ENCODE measurements at places on chromosomes 2 and 18.

DNA sequence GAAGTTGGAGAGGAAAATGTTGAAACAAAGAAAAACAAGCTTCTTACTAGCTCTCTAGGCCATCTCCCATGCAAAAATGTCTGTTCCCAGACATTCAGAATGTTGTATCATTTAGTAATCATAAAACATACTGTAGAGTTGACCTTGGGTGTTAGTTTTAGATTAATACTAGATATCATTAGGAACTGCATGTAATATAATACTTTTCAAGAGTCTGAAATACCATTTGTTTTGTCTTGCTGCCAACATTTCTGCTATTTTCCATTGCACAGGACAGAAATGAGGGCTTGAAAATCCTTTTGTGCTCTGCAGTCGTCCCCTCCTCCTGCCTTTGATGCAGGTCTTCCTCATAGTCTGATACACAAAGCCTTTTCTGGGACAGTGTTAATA, 89.5 kb upstream of the RBMS1 start:
- DNase-seq = no peak

DNA sequence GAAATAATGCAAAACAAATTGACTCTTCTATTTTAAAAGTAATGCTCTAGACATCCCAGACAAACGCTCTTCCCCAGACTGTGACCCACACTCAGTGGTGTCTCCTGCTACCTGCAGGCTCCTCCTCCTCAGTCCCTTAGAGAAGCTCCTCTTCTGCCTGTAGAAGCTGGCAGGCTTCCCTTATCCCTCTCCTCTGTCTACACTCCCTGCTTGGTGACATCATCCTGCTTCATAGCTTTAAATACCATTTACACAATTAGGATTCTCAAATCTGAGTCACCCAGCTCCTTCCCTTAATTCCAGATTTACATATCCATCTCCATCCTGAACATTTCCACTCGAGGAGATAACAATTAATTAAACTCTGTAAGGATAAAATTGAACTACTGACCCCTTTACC, 167.9 kb downstream of the FBXO15 start:
- DNase-seq = no peak

DNA sequence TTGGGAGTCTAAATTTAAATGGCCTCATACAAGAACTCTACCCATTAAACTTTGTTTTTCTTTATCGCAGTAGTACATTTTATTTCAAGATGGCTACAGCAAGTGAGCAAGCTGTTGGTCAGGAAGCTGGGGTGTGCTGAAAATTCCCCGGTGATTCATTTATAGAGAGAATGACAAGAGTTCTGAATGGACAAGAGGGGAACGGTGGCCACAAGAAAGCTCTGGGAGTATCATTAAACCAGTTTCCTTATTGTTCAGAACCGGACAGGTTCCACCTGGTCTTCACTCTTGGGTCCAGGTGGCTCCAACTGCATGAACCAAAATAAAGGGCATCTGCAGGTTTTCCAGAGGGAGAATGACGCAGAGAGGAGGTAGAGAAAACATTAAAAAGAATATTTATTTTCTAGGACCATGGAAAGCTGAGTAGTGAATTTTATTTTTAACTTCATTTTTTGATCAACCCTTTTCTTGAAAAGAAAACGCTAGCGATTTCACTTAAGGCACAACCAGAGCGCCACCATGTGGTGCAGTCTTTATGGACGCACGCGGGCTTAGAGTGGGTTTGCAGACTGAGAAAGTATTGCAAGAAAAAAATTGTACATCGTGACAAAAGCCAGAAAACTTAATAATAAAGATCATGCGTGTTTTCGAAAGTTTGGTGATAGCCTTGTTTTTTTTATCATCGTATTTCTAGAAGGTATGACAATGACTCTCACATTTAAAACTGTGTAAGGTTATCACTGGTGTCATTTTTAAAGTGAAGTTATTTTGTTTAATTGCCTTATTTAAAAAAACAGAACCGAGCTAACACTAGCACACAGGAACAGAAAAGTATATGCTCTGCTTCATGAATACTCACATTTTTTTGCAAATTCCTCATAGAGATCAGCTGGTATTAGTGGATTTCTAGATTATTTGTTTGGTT, 97.9 kb upstream of the NOL4 start:
- peak; percentile 65 for DNase-seq

GRCh38 chr2:23498943-23499342, 114.0 kb downstream of the KLHL29 start:
- DNase-seq = no peak

DNA sequence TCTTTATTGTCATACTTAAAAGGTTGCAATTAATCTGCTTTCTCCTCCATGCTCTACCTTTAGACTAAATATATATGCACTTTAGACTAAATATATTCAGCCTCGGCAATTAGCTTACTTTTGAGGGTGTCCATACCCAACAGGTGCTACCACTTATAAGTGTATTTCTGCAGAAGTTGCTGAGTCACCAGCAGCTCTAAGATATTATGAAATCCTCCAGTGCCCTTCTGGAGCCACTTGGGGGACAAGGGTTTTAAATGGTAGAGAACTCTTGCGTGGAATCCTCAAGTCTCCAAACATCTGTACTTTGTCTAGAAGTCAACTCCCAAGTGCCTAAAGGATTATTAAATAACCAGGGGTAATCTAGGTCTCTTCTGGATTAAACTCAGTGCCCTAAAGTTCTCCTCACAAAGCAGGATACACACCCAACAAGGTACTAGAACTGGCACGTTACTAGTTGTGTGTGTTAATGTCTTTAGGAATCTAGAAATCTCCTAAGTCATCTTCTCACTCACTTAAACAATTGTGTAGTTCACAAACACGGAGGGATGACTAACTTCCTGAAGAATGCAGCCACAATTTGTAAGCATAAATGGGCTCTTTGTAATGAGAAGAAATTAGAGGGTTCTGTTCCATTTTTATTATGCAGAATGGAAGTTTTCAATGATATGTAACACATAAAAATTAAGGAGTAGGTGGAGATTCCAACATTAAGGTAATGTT, 159.7 kb downstream of the CD226 start:
- DNase-seq = no peak

GRCh38 chr2:2646433-2647051, 315.5 kb upstream of the MYT1L start:
- no peak for DNase-seq

- DNase-seq = no peak
These were observed 10.4 kb downstream of the TXNL1 start for GRCh38 chr18:56627991-56628390.

DNA sequence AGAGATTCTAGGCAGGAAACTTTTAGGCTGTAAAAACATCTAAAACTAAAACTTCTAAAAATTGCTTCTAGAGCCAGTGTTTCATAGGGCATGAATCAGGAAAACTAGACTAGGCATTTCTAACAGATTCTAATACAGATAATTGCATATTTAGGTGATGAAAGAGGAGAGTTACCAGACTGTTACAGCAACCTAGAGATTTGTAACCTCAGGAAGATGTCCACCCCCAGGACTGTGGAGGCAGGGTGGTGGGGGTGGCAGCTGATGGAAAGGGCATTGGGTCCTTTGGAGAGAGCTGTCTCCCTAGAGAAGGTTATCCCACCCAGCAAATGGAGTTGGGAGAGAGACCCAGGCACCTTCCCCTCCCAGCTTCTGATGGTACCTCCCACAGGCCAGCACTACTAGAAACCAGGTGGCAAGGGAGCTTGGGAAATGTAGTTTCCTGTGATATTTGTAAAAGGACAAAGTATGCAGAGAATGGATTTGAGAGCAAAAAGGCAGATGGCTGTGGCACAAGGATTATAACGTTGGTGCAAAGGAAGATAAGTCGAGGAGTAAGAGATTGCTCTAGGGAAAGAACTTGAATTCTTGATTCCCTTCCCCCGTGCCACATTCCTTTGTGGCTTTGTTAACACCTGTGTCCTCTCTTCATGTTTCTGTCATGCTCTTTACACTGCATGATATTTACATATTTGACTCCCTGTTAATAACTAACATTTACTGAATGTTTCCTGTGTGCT, 75.6 kb upstream of the MGAT5 start:
- no peak for DNase-seq

GRCh38 chr2:71932780-71933466, 214.7 kb downstream of the CYP26B1 start:
- DNase-seq = no peak

- DNase-seq = no peak
These were observed 88.5 kb downstream of the TGIF1 start for GRCh38 chr18:3538456-3538855.

GRCh38 chr2:121128741-121129659, 156.0 kb downstream of the TFCP2L1 start:
- no peak for DNase-seq

DNA sequence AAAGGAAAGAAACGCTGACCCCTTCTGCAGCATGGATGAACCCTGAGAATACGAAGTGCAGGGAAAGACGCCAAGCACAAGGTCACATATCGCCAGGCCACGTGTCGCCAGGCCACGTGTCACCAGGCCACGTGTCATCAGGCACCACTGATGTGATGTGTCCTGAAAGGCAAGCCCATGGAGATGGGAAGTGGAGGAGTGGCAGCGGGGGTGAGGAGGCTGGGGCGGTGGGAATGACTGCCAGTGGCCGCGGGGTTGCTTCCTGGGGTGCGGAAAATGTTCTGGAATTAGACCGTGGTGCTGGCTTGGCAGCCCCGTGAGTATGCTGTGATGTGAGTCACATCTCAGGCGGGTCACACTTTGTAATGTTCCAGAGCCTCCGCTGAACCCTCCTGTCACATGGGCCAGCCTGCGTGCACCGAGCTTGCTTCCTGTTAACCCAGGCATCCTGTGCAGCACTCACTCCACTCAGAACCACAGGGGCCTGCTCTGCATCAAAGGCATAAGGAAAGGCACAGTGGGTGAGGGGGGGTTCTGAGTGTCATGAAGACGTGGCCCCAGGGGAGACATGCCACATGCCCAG, 39.0 kb downstream of the SLC66A2 start:
- DNase-seq = no peak

DNA sequence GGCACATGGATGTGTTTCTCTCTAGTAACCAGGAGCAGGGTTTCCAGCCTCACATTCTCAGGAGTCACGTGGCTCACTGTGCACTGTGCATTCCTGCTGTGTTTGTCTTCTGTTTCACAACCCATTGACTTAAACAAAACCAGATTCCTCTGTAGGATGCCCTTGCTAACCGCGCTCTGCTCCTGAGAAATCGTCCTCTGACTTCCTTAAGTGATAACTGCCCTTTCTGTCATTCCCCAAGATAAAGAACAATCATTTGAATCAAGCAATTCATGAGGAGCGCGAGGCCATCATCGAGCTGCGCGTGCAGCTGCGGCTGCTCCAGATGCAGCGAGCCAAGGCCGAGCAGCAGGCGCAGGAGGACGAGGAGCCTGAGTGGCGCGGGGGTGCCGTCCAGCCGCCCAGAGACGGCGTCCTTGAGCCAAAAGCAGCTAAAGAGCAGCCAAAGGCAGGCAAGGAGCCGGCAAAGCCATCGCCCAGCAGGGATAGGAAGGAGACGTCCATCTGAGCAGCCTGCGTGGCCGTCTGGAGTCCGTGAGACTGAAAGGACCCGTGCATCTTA, 60.2 kb downstream of the RALBP1 start:
- no peak for DNase-seq

DNA sequence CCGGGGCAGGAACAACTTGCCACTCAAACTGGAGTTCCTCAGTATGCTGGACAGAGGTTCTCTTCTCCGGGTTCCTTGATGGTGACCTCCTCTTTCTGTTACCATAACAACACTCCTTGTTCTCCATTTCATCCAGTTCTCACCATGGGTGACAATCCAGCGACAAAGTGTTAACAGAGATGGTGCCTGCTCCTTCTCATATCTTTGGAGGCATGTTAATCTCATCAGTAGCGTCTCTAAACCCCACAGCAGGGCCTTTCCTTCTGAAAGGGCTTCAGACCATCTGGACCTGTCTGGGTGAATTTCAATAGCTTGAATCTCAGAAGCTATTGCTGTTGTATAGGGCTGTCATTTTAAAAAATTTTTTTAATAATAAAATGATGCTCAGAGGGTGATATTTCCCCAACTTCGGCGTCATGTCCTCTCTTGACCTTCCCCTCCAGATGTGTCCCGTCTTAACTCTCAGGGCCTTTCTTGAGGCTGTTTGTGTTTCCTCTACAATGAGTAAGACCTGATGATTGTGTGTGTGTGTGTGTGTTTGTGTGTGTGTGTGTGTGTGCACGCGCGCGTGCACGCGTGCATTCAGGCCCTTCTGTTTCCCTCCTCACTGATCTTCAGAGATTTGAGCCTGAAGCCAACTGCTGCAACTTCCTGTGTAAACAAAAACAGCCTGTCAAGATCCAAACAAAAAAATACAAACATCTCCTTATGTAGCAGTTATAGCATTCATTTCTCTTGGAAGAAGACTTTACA, 24.3 kb upstream of the CETN1 start:
- no peak for DNase-seq

- no peak for DNase-seq
These were observed 61.7 kb upstream of the RALBP1 start for GRCh38 chr18:9413576-9413975.

DNA sequence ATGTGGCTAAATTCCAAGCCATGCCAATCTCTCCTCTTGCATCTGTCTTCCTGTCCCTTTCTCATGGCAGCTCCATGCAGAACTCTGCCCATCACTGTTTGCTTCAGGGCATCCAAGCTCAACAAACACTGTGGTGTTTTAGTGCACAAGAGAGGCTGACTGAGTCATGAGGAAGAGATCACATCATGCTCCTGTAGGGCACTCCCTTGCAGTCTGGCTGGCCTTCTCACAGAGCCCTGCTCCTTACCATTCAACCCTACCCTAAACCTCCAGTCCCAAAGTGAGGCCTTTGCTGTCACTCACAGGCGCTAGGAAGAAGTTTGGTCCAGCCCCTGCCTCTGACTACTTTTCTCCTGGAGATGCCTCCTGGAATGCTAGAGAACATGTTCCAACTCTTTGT, 194.0 kb downstream of the LRATD1 start:
- DNase-seq = no peak

- no peak for DNase-seq
These were observed 9.5 kb upstream of the CYS1 start for GRCh38 chr2:10089565-10090190.

GRCh38 chr2:88933980-88934379, 242.5 kb downstream of the RPIA start:
- DNase-seq = no peak

DNA sequence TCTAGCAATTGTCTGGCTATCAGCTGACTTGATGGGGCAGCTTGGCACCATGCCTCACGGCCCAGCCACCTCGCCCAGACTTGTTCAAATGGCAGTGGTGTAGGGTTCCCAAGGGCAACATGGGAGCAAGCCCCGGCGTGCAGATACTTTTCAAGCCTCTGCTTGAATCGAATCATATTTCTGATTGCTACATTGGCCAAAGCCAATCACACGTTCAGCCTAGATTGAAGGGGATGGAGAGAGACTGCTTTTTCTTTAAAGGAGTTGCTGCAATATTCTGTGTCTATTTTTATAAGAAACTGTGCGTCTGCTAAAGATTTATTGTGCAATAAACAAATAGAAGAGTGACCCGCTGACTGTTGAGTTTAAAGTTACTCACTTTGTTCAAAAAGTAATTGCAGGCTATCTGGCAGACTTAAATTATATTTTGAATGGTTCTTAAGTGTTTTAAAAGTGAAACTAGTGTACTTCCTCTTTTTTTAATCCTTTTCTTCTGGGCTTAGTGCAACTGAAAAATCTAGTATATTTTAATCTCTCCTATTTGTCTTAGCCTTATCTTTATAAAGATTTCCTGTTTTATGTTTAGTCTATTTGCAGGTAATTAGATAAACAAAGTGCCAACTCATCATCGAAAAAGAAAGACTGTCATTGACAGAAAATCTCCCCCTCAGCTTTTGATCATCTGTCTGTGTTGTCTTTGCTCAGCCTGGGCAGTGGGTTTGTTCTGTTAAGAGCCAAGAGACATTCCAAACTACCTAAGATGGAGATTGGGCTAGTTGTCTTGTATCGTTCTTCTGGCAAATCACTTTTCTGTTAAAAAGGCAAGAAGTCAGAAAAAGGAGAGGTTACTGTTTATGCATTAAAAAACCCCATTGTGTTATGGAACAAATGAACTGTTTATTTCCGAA, 156.1 kb downstream of the TPGS2 start:
- DNase-seq = peak; percentile 32

Measured in GM06990 (cell line).